ENCODE measurements at places on chromosomes 13 and 19.

DNA sequence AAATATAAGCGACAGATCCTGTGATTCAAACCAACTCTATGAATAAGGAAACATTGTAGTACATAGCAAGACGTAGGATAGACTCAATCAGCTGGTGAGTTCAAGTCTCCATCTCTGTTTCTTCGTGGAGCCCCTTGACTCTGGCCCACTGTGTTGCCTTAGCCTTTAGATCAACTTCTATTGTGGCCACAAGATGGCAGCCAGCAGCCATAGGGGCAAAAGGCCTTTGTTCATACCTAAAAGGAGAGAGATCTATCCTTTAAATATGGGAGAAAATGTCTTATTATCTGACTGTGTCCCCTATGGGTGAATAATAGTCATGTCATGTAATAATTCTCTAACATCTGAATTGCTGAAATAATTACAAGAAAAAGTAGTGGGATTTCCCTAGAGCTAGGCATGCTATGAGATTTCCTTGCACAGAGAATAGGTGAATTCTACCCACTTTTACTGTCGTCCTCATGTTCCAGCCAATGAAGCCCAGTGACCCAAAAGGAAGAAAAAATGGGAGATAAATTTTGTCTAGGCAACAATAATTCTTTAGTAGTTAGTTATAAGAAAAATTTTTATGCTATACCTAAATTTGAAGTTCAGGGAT lies 129.4 kb downstream of the PCDH20 start:
- no peak for DNase-seq

DNA sequence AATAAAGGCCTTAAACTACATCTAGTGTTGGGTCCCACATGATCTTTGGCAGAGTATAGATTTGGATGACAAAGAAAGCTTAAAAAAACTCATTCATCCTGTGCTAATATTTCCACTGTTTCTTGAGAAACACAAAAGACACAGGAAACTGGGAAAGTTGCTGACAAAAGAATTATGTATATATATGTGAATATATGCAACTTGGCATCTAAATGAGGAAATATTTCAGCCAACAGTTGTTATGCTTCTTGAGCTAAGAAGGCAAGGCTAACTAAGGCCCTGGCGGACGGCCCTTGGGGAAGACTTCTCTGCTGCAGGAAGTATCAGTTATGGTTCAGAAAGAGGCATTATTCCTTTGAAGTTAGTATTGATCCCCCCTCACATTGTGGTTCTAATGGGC lies 491.8 kb downstream of the DIAPH3 start:
- no peak for DNase-seq

- DNase-seq = no peak
These were observed 23.0 kb downstream of the PPP1R37 start for GRCh38 chr19:45115809-45116615.

DNA sequence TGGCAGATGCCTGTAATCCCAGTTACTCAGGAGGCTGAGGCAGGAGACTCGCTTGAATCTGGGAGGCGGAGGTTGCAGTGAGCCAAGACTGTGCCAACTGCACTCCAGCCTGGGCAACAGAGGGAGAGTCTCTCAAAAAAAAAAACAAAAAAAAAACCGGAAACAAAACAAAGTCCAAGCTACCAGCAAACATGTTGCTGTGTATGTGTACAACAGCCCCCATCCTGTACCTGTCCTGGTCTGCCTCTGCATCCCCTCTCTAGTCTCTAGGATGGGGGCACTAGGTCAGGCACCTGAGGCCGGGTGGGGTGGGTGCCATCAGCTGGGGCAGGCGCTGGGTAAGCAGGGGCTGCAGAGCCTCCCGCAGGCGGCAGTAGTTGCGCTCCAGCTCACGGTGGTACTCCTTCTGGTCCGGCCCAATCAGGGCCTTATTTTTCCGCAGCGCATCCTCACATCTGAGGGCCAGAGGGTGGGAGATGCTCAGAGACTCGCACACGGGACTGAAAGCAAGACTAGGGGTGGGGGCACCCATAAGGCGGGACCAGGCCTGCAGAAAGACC lies 2.8 kb upstream of the KANK2 start:
- no peak for DNase-seq

DNA sequence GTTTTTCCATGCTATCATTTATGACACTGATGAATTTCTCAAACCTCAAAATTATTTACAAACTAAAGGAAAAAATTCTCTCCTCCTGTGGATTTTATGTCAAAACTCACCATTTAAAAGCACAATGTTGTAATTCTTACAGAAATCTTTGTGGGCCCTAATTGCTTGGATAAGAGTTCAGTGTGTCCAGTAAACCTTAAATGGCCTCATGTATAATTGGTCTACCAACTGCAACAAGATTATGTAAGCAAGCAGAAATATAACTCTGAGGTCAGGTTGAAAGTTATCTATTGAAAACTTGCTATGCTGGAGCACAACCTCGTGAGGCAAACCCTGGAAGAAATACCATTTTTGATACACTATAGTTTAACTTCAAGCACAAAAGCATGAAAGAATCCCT lies 22.0 kb downstream of the VWA8 start:
- DNase-seq = no peak

DNA sequence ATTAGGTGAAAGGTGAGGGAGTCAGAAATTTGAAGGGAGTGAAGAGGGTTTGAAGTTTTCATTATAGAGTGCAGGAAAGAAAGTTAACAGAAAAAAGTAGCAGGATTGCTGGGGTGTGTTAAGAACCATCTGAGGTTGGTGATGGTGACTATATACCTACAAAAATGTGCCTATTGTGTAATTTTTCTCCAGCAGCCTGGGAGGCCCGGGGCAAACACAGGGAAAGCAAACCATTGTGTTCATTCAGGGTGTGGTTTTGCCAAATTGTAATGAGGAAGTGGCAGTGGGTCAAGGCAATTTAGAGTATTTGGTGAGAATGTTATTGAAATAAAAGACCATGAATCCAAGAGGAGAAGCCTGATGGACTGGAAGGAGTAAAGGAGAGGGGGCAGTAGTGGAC lies 8.2 kb upstream of the SUCLA2 start:
- no peak for DNase-seq

DNA sequence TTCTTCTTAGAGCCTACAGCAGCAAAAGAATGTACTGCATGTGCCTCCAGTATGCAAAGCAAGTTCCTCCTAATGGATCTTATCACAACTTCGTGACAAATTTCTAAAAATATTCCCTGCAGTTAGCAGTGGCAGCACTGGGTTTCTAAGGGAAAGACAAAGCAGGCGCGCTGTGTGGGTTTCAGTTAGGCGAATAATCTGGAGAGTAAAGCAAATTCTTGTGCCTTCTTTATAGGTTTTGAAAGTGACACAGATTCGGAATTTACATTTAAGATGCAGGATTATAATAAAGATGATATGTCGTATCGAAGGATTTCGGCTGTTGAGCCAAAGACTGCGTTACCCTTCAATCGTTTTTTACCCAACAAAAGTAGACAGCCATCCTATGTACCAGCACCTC lies 167.9 kb downstream of the LMO7 start:
- DNase-seq = no peak

- no peak for DNase-seq
These were observed at the start of gene ENOX1 for GRCh38 chr13:43786766-43787517. Gene ENOX1, minus strand, starts transcription at chr13:43786972.

- no peak for DNase-seq
These were observed 42.4 kb upstream of the OBI1 start for GRCh38 chr13:78701383-78701782.

- DNase-seq = no peak
These were observed 73.5 kb upstream of the PCDH17 start for GRCh38 chr13:57558051-57558467.

GRCh38 chr19:1929021-1929742 lies 11.8 kb upstream of the CSNK1G2 start:
- DNase-seq = no peak

- DNase-seq = no peak
These were observed 11.6 kb upstream of the DHDH start for GRCh38 chr19:48921721-48922500.

GRCh38 chr13:83845106-83845505 lies 37.2 kb downstream of the SLITRK1 start:
- no peak for DNase-seq

- DNase-seq = no peak
These were observed 10.8 kb downstream of the PRR36 start for GRCh38 chr19:7863157-7863970.

DNA sequence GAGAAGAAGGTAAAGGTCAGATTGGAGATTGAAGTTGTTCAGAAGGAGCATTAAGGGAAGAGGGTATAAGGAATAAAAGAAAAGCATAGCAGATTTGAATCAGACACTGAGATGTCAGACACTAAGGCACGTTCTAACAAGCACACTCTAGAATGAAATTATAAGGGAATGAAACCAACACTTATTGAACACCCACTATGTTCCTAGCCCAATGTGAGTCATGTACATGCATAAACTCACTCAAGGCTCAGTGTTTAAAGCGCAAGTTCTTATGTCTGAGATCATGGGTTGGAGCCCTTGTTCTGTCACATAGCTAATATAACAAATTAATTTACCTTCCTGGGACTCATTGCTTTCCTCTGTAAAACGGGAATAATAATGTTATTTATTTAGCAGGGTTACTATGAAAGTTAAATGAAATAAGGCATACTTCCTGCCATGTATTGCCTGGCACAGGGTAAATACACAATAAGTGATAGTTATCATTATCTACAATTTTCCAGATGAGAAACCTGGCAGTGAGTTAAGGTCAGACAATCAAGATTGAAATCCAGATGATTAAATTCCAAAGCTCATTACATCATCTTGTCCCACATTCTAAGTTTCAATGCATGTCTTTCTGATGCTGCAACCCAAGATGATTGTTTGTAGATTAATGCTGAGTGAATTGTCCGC lies 68.3 kb upstream of the DACH1 start:
- DNase-seq = no peak

GRCh38 chr13:36804588-36804987 lies 14.4 kb upstream of the RFXAP start:
- DNase-seq = no peak

DNA sequence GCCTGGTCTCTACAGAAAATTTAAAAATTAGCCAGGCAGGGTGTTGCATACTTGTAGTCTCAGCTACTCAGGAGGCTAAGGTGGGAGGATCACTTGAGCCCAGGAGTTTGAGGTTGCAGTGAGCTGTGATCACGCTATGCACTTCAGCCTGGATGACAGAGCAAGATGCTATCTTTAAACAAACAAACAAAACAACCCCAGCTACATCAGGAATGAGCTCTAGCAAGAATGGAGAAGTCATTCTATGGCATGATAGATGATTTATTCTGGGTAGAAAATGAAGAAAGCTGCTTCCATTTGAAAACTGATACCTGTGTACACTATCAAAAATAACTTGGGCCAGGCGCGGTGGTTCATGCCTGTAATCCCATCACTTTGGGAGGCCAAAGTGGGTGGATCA lies 15.8 kb upstream of the SHISA2 start:
- no peak for DNase-seq

DNA sequence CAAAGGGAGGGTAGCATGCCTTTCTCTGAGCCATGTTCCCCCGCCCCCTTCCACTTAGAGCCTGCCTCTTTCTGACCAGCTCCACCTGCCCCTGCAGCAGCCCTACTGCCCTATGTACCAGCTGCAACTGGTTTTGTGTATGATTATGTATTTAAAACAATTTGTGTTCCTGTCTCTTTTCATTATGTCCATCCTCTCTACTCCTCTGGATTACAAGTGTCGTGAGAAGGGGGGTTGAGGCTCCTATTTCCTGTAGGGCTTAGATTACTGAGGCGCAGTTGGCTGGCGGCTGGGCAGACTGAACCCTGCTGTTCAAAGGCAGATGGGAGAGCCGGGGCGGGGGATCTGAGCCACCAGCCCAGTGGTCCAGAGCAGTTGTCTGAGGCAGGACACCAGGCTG lies 213.3 kb downstream of the KCNRG start:
- DNase-seq = no peak

DNA sequence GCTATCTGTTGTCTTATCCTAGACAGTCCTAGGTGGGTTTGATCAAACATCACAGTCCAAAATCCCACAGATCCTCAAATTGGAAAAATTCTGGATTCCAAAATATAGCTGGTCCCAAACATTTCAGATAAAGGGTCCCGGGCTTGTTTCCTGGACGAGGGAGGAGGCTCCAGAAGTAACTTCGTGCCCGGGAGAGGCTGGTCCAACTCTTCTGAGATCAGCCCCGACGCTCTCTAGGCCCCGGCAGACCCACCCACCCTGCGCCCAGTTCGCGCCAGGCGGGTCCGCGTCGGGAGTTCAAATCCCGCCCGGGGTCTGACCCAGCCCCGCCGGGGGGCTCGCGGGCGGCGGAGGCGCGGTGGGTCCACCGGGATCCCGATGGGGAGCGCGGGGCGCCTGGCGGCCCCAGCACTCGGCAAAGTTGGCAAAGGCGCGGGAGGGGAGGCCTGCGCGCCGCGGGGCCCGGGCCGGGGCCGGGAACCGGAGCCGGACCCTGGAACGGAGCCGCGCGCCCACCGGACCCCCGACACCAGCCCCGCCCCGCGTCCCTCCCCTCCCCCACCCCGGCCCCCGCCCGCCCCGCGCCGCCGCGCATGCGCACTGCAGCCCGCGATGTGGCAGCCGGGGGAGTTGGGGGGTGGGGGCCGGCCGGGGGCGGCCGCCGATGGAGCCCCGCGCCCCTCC lies 513 bp downstream of the MIER2 start:
- DNase-seq = no peak

DNA sequence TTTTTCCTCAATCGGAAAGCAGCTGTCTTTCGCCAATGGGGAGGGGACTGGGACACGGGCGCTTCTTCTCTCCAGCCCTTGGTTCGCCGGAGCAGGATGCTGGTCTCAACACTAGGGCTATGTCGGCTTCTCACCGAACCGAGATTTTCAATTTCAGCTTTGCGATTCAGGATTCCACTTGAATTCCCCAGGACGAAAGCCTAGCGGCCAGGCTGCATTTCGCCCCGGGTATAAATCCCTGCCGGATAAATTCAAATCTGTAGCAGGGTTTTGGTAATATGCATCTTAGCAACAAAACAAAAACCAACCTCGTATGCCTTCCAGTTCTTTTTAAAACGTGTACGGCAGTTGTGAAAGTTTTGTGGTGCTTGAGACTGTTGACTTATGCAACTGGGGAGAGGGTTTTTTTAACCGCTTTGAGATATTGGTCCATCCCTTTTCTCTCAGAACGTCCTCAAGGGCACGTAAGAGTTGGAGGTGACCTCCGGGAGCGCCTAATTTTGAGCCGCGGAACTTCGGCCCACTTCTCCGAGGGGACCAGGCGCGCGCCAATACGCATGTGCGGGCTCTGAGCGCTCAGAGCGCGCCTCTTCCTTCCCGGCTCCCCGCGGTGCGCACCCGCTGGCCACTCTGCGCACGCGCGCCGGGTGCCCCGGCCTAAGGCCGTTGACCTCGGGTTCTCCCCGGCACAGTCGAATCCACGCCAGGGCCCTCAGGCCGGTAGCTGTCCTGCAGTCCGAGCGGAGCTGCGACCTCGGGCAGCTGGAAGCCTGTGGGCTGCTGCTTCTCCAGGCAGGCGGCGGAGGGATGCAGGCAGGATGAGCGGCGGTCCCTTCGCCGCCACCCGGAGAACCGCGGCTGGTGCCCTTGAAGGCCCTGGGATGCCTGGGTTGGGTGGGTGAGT lies 7.6 kb downstream of the POU4F1 start:
- DNase-seq = no peak

- DNase-seq = no peak
These were observed 403.7 kb downstream of the PCDH9 start for GRCh38 chr13:66826398-66826797.

GRCh38 chr19:4598712-4599111 lies 39.2 kb upstream of the SEMA6B start:
- DNase-seq = no peak

Data from cerebellar nuclear complex (tissue), 1 donor.